ENCODE measurements at places on chromosomes 1 and 21.

DNA sequence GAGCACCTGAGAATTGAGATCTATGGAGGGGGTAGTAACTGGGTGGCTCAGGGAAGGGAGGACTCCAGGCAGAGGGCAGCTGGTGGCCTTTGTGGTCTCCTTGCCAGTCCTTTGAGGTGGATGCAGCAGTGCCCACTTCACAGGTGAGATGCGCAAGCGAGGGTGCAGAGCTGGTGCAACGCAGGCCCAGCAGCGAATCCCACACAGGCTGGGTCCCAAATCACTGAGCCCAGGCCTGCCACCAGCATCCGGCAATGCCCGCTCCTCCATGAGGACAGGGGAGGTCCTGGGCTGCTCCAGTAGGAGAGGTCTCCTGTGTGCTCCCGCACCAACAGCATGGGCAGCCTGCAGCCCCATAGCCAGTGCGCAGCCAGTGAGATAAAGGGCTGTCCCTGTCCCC is 318.0 kb downstream of the PCP4 start:
- DNase-seq = no peak

DNA sequence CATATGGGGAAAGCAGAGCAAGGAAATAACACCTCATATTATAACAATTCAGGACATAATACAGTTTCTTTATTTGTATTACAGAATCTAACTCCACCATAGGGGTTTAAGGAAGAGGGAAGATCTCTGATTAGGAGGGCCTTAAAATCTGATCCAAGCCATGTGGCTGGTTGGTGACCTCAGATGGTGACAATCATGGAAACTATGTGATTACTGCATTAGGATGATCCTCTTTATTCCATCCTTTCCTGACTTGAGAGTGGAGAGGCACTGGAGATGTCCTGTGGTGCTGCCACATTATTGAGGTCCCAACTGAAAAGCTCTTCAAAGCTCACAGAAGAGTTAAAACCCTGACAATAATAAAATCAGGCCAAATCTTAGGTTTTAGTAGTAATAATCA is 168.1 kb upstream of the BEND5 start:
- DNase-seq = no peak

- no peak for DNase-seq
These were observed 133.4 kb upstream of the MAP1LC3C start for GRCh38 chr1:242132121-242132817.

- DNase-seq = no peak
These were observed 37.8 kb downstream of the XCL1 start for GRCh38 chr1:168614235-168614634.

GRCh38 chr1:19710825-19711611 is 46.3 kb downstream of the HTR6 start:
- DNase-seq = no peak

- no peak for DNase-seq
These were observed 9.5 kb downstream of the EDEM3 start for GRCh38 chr1:184745110-184745509.

- no peak for DNase-seq
These were observed 1.2 kb upstream of the ATP13A2 start for GRCh38 chr1:17012775-17013490.
